T-helper 1 cell (primary cell): ENCODE measurements at places on chromosomes 6 and 20.

- DNase-seq, result no peak
Observed at GRCh38 chr6:3411967-3412778, 44.7 kb downstream of the SLC22A23 start.

DNA sequence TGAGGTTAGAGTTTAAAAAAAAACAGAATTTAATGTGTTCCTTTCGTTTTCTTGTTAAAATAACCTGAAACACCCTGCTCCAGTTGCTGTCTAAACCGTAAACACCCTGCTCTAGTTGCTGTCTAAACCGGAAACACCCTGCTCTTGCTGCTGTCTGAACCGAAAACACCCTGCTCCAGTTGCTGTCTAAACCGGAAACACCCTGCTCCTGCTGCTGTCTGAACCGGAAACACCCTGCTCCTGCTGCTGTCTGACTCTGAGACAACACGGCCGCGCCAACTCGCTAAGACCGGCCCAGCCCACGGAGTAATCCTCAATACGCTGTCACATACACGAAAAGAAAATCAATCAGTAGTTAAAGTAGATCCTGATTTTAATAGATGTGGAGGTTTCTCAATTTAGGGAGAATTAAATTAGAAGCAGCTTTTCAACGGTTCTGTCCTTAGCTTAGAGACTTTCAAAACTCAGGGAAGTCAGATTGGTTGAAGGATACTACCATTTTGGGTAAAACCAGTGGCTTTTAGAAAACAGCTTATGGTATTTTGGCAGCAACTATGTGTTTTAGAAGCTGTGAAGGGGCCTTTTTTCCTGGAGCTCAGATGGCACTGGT is 98.3 kb downstream of the RAMACL start:
- peak; percentile 73 for DNase-seq

- DNase-seq, result no peak
Observed at GRCh38 chr6:168570211-168570610, 129.2 kb downstream of the SMOC2 start.

GRCh38 chr6:125639466-125640020 is 109.9 kb upstream of the HEY2 start:
- no peak for DNase-seq

GRCh38 chr6:156658186-156658965 is 118.8 kb upstream of the ARID1B start:
- DNase-seq, result no peak

GRCh38 chr6:110340392-110340965 is 17.7 kb downstream of the METTL24 start:
- DNase-seq, result no peak

GRCh38 chr6:138129190-138129589 is 22.0 kb upstream of the PERP start:
- no peak for DNase-seq

- no peak for DNase-seq
Observed at GRCh38 chr6:136922685-136923006, 545 bp downstream of the SLC35D3 start.

DNA sequence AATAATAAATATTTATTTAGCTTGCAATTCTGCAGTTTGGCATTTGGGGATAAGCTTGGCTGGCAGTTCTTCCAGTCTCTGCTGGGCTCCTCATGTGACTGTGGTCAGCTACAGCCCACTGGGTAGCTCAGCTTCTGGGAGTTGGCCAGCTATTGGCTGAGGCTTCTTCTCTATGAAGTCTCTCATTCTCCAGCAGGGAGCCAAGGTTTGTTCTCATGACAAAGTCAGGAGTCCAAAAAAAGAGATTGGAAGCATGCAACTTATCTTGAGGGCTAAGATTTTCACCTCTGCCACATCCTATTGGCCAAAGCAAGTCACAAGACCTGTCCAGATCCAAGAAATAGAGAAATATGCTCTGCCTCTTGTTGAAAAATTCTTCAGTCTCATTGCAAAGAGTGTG is 94.6 kb downstream of the SNAP25 start:
- no peak for DNase-seq

- DNase-seq, result no peak
Observed at GRCh38 chr20:3875378-3875974, 13.7 kb upstream of the PANK2 start.

GRCh38 chr20:16301986-16302385 is 271.3 kb downstream of the KIF16B start:
- DNase-seq, result no peak

DNA sequence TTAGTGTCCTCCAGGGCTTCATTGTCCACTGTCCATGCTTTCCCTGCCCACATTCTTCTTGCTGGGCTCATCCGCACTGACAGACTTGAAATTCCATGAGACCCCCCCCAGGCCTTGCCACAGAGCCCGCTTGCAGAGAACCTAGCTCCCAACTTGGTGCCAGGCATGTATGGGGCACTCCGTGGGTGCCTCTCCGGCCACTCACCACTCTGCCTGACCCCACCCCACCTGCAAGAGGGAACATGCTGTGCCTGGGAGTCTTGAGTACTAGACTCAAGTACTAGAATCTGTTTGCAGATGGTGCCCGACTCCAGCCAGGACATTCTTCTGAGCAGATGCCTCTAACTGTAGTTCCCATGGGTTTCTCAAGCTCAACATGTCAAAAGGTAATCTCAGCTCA is 47.9 kb downstream of the TRERF1 start:
- no peak for DNase-seq

DNA sequence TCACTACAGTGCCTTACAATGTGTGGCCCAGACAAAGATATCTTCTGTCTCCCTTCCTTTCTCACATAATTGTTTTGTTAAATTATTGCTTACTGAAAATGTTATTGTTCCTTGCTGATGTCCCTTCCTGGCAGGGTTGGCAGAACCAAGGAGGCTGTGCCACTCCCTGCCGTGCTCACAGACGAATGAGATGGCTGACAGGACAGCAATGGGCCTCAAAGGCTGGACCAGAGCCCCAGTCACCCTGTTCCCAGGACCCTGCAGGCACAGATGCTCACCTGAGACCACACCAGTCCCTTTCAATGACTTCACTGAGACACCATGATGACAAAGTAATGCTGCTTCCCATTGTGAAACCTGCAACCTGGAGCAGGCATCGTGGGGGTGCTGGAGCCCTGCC is 375.1 kb downstream of the HACE1 start:
- no peak for DNase-seq

DNA sequence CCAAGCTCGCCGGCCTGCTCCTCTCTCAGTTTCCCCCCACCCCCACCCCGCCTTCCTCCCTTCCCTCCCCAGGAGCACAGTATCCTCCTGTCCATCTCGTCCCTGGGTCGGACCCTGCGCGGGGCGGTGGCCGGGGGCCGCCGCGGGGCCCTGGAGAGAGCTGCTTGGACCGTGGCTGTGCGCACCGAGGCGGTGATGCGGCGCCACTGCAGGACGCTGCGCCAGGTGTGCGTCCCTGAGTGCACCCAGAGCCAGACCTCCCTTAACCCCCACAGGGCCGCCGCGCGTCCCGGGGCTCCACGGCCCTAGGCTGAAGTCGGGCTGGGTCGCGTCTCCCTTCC is 2.2 kb downstream of the C20orf204 start:
- DNase-seq, result no peak

DNA sequence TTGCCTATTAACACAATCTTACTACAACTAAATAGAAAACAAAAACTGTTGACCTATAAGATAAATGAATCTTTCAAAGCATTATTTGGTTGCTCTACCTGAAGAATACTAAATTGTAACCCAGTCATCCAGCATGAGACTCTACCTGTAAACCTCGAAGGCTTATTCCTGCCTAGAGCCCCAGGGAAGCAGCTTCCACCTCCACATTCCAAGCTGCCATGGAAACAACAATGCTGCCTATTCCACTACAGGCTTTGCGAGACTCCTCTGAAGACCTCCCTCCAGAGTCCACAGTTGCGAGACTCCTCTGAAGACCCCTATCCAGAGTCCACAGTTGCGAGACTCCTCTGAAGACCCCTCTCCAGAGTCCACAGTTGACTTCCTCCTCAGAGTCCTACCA is 15.7 kb downstream of the GMDS start:
- DNase-seq, result no peak

- no peak for DNase-seq
Observed at GRCh38 chr20:42553374-42553773, 636.3 kb downstream of the PTPRT start.

DNA sequence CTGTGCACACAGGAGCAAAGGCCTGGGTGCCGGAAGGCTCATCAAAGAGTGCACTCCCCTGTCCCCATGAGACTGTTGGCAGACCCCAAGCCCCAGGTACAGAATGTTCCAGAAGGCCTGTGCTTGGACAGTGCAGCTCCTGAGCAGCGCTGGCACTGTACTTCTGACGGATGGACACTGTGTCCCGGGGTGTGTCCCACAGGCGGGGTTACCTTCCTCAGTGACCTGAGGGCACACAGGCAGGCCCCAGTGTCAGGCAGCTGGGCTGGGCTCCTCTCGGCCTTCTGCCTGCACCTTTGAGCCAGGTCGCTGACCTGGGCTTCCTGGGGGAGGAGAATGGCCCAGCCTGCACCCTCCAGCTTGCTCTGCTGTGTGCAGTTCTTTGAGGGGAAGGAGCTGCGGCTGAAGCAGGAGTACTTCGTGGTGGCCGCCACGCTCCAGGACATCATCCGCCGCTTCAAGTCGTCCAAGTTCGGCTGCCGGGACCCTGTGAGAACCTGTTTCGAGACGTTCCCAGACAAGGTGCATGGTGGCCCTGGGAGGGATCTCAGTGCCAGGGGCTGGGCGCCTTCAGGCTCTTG is 30.1 kb downstream of the PYGB start:
- no peak for DNase-seq

DNA sequence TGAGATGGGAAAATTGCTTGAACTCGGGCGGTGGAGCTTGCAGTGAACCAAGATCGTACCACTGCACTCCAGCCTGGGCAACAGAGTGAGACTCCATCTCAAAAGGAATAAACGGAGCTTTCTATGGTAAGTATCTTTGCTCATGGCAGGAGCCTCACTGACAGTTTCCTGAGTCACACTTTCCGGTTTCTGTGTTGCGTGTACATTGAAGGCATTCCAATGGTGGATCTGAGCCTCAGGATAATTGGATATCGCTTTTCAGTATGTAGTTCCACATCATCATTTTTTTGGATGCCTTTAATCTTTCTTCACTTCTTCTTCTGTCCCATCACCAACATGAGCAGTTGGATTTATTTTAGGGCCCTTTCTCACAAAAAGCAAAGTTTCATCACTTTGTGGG is 28.6 kb upstream of the GTSF1L start:
- DNase-seq, result no peak

GRCh38 chr6:149472241-149472640 is 12.6 kb downstream of the ZC3H12D start:
- DNase-seq, result no peak

DNA sequence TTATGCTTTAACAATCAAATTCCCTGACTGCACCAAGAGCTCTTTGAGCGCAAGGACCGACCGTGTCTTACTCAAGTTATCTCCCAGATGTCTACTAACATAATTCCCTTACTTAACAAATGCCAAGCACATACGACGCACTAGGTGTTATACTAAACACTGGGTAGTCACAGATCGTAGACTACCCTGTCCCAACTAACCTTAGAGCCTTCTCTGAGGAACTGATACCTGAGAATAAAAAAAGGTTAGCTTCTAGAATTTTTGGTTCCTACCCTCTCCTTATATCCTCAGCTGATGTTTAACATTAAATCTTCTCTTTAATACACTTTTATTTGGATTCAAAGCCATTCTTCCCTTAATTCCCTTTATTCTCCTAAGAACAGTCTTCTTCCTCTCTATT is 38.5 kb downstream of the EPB41L2 start:
- DNase-seq, result no peak

GRCh38 chr6:111423960-111424846 is 58.8 kb downstream of the REV3L start:
- no peak for DNase-seq

GRCh38 chr20:3727401-3728021 is 5.0 kb upstream of the HSPA12B start:
- DNase-seq, result no peak

DNA sequence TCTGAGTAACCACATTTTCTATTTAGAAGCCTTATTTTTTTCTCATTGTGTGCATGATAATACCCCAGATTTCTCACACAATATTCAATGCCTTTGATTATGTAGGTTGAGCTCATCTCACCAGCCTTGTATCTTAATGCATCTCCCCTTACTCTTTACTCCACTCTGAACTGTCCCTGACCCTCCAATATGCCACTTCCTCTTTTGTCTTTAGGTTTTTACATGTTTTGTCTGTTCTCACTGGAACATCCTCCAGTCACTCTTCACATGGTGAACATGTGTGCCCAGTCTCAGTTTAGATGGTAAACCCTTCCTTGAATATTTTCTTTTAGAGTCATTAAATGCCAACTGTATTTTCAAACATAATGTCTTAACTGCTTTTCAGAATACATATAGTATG is 392.9 kb upstream of the IMPG1 start:
- no peak for DNase-seq

DNA sequence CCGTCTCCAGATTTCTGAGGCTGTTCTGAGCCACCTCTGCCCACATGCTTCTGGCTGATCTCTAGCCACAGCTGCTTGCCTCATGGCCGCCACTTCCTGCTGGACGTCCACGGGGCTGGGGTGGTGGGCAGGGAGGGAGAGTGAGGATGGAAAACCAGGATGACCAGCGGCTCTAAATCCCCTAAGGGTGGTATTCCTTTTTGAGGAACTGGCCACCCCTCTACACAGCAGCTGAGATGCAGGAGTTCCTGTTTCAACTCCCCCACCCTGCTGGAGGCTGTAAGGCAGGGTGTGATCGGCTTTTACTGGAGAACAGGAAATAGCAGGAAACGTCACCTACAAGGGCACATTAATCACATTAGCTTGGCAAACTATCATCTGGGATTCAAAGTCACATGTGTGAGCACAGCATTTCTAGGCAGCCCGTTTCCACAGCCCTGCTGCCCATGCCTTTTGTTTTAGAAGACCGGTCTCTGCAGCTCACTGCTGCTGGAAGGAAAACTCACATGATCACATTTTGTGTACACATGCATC is 181.6 kb upstream of the ECI2 start:
- no peak for DNase-seq

DNA sequence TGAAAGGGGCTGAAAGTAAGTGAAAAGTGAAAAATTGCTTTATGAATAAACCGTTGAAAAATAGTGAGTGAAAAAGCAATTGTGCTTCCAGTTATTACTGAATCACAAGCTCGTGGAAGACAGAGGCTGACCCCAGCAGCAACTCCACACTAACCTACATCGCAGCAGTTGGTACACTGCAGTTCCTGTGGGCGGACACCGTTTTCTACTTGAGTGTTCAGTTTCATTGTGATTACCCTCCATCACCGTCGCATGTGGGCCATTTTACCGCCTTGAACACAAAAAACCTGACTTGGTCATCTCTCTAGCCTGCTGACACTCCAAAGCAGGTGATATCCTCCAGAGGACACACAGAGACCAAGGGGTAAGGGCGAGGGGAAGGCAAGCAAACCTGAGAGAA is 28.4 kb downstream of the PRDM1 start:
- DNase-seq, result no peak

GRCh38 chr20:3000852-3001523 is 42.4 kb upstream of the GNRH2 start:
- DNase-seq, result peak; percentile 63

- DNase-seq, result no peak
Observed at GRCh38 chr6:38354905-38355304, 284.8 kb downstream of the BTBD9 start.

- DNase-seq, result no peak
Observed at GRCh38 chr6:119145111-119145510, 66.6 kb upstream of the FAM184A start.
